ENCODE measurements at places on chromosomes 3 and 15.

DNA sequence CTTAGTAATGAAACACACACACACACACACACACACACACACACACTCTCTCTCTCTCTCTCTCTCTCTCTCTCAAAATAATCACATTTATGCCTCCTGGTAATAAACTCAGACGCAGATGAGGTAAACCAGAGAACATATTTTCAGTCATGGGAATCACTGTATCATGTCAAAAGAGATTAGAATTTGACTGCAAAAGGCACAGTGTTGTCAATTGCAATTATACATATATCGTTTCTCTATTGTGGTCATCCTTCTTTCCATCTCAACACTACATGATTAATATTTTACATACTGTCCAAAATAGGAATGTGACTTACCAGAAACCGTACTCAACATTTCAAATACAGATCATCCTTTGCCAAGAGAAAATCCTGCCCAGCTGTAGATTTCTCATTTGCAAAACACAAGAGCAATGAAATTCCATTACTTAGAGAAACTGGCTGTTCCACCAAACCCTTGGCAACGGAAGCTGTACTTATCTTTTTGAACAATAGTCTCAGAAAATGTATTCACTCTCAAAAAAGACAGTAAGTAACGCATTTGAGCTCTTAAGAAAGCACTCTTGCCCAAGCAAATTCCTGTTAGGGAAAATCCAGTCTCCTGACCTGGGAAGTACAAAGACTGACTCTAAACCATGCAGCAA is 24.3 kb downstream of the PDZRN3 start:
- no peak for DNase-seq

DNA sequence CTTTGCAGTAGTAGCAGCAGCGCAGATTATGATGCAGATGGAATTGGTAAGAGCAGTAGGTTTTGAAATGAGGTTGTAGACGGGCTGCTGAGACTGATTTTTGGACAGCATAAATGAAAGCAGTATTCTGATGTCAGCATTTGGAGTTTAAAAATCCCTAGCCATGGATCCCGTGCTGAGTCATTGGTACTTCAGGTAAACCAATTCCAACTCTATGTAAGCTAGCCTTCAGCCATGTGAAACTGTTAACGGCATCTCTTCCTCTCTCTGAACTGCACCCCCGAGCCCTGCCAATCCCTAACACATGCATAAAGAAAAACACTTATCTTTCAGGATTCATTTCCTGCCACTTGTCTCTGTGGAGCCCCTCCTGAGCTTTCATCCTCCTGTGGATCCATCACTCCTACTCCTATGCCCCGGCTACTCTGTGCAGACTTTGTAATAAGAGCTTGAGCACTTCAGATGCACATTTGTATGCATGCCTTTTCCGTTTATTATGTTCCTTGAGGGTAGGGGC is 119.0 kb downstream of the AKAP13 start:
- DNase-seq = no peak

- DNase-seq = no peak
Observed at GRCh38 chr3:197353867-197354567, 55.6 kb upstream of the DLG1 start.

DNA sequence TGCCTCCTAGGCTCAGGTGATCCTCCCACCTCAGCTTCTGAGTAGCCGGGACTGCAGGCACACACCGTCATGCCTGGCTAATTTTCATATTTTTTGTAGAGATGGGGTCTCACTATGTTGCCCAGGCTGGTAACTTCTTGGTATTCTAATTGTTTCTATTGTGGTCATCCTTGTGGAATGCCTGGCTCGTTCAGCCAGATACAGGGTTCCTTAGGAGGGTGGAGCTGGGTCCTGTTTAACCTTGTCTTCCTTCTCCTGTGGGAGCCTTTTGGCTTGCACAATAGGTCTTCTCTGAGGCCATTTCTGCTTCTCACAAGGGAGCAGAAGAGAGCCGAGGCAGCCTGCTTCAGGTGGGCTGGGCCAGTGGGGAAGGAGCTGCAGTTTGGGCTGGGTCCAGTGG is 15.7 kb downstream of the PLEKHO2 start:
- no peak for DNase-seq

DNA sequence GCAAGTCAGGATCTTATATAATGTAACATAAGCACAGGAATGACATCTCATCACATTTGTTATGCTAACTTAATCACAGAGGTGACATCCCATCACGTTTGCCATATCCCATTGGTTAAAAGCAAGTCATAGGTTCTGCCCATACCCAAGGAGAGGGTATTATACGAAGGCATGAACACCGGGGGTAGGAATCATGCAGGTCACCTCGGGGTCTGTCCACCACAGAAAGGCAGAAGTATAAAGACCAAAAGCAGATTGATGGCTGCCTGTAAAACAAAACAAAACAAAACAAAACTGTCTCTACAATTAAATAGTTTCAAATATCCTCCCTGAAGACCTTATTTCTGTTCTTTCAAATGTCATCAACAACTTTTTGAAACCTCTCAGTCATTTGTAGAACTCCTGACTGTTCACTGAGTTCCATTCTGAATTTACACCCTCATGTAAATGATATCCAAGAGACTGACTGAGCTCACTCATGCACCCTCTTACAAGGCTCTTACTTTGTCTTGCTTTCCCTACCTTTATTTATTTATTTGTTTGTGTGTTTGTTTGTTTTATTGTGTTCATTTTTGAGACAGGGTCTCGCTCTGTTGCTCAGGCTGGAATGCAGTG is 22.7 kb upstream of the ZNF639 start:
- DNase-seq = no peak

DNA sequence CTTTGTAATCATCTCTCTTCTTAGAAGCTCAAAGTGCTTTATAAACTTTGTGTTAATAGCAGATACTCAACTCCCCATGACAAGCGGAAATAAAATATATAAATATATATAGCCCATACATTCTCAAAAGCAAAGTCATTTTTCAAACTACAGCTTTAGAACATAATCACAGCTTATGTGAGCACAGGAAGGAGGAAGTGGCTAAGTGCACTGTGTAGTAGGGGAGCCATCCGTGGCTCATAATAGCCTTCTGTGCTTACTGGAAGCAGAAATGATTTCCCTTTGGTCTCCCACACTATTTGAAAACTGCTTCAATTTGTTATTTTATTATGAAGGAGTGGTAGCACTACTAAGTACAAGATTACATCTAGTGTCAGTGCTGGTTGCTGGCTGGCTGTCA is 151.4 kb upstream of the ARL6 start:
- no peak for DNase-seq

GRCh38 chr3:9862391-9863057 is 17.5 kb downstream of the CIDEC start:
- DNase-seq = no peak

DNA sequence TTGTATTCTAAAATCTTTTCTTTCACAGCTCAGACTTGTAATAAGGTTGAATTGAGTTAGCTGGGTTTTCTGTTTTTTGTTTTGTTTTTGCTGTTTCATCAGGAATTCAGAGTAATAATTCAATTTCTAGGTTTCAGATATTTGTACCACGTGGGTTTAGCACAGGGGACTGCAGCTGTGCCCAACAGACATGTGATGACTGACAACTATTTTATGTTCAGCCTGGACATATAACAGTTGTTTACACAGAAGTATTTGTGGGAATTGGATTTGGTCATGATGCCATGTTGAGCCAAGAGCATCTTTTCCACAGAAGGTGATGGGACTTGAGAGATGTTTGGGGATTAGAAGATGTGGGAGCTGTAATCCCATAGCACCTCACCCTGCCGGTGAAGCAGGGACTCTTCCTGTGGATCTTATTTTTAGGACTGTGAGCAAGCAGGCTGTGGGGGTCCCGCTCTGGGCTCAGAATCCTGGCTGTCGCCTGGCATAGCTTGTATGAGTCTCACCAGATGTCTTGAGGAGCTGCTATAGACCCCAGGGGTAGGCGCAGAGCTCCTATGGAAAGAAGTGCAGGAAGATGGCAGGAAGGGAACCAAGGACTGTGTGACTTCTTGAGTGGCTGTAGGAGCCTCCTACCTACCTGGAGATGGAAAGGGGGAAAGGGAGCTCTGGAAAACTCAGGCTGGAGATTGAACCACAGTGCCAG is 23.7 kb downstream of the PXYLP1 start:
- DNase-seq = no peak

DNA sequence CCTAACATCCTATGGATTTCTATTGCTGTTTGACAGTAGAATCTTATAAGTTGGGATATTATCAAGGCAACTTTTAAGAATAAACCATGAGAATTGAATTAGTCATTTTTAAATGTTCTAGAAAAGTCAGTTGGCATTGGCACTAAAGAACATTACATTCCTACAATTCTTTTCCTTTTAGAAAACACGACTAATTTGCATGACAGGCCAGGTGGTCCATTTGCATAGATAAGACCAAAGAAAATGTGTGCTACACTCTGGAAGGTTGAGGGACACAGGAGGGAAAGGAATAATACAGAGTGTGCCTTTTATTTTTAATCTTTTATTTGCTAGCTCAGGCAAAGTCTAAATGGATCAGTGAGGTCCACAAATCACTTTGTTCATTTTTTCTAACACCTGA is 962.3 kb downstream of the EPHA3 start:
- DNase-seq = no peak

GRCh38 chr3:52277972-52278509 is 408 bp downstream of the WDR82 start:
- no peak for DNase-seq

DNA sequence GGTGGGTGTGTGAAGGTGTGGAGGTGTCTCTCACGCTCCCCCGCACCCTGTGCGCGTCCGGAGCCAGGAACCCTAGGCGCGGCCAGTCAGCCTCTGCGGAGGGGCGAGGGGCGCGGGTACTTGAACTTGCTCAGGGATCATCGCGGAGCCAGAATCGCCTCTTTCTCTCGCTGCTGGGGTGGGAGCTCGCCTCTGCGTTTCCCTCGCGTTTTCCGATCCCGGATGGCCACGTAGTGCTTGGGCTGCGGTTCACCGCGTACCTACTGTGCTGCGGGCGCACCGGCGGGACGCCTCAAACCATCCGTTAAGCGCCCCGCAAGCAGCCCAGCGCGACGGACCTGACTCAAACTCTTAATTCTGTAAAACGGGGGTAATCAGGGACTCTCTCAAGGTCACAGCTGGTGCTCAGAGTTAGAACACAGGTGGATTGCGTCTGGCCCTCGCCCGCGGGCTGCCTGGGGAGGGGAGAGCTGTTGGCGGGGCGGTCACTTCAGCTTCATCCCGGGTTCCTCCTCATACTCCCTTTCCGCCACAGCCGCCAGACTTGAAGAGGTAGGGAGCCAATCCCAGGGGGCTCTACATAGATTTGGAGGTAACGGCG is 686 bp downstream of the MYRIP start:
- no peak for DNase-seq

- no peak for DNase-seq
Observed at GRCh38 chr3:130857336-130858026, 36.4 kb upstream of the ATP2C1 start.

DNA sequence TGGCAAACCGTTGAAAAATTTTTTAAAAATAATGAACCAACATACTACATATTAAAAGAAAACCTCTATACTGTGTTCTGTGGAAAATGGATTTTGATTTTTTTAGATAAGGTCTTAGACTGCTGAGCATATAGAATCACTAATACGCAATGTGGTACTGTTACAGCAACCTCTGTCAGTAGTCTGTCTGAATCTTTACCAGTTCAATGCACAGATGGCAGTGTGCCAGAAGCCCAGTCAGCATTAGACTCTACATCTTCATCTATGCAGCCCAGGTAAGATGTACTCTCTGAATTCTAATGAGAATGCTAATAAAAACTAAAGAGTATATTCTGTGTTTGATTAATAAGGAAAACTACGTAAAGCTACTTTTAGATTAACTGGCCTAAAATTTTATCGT is 31.3 kb upstream of the FAH start:
- no peak for DNase-seq

- no peak for DNase-seq
Observed at GRCh38 chr3:188299068-188299467, 145.1 kb downstream of the LPP start.

DNA sequence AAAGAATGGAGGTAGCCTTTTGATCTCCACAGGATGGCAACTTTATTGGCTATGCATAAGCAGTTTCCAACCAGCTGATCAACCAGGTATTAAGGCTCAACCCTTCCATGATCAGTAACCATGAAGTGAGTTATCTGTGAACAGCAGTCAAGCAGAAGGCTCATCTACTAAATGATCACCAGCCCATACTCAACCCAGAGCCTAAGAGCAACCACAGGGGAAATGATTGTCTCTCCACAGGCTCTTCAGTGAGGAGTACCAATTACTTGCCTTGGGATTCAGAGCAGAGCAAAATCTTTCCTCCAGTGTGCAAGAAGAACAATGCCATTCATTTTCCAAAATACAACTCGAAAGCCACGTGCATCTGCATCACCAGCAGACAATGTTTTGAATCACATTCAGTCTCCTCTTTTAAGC is 754.8 kb downstream of the ROBO1 start:
- DNase-seq = no peak

GRCh38 chr15:36545467-36545992 is 33.9 kb upstream of the CDIN1 start:
- no peak for DNase-seq

DNA sequence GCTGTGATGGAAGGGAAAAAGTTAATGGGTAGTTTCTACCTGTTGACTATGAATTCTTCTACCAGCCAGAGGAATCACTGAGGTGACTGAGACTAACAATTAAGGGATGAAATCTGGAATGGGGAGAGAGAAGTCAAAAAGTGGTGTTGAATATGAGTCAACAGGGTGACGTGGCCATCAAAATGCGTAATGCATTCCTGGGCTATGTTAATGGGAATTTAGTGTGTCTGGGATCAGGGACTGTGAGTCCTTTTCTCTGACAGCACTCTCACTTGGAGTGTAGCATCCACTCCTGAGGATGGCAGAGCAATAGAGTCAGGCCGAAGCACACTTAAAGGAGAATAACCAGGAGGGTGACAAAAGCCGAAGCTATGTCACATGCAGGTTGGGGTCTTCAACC is 60.4 kb downstream of the MESD start:
- DNase-seq = no peak

DNA sequence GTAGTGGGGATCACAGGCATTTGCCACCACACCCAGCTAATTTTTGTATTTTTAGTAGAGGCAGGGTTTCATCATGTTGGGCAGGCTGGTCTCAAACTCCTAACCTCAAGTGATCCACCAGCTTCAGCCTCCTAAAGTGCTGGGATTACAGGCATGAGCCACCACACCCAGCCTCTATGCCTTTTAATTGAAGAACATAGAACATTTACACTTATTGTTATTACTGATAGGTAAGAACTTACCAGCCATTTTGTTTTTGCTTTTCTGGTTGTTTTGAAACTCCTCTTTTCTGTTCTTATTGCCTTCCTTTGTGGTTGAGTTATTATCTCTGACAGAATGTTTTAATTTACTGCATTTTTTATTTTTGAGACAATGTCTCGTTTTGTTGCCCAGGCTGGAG is 29.2 kb downstream of the PCNP start:
- no peak for DNase-seq

- no peak for DNase-seq
Observed at GRCh38 chr15:31458596-31459399, 132.2 kb downstream of the KLF13 start.

- no peak for DNase-seq
Observed at GRCh38 chr15:46111730-46112129, 476.9 kb downstream of the SQOR start.

DNA sequence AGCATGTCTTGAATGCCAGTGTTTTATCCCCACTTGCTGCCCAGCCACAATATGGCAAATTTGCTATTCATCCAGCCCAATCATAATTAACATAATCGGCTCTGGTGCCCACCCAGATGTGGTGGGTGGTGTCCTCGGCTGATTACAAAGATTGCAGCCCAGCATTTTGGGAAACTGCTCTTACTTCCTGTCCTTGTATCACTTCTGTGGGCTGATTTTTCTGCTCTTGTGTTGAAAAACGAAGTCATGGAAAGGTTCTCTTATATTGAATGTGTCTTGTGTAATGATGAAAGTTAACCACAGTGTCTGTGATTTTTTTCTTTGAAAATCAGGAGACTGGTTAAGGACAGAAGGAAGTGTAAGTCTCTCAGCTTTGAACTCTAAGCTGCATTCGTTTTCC is 141.7 kb downstream of the CACNA2D3 start:
- DNase-seq = no peak

Measured in activated effector memory CD4-positive, alpha-beta T cell treated with Interleukin-2 at 50 U/mL for 16 hours (primary cell).